ENCODE measurements at places on chromosomes 3 and 15.

DNA sequence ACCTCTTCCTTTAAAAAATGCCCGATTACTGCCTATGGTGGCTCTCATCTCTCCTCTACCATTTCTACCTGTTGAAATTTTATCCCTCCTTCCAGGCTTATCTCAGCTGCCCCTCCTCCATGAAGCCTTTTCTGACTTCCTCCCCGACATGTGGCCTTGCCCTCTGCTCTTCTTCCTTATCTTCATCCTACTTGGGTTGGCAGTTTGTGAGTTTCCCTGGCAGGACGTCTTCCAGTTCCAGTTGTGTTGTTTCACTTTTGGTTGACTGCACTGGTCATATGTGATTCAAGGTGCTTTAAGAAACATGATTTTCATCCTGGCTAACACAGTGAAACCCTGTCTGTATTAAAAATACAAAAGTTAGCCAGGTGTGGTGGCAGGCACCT lies 4.4 kb downstream of the DLL4 start:
- no peak for DNase-seq

DNA sequence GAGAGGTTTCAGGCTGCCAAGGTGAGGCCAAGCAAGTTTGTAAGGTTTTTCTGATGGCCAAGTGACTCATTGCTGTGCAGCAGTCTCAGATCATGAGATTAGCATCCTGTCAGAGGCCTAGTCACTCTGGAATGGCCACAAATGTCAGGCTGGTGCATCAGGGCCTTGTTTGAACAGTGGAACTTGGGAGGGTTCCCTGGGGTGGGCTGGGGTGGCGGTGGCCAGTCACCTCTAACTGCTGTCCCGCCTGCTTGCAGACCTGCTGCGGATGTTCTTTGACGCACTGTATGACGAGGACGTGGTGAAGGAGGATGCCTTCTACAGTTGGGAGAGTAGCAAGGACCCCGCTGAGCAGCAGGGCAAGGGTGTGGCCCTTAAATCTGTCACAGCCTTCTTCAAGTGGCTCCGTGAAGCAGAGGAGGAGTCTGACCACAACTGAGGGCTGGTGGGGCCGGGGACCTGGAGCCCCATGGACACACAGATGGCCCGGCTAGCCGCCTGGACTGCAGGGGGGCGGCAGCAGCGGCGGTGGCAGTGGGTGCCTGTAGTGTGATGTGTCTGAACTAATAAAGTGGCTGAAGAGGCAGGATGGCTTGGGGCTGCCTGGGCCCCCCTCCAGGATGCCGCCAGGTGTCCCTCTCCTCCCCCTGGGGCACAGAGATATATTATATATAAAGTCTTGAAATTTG lies 2.8 kb upstream of the FAM131A start:
- DNase-seq, result peak; percentile 88

- DNase-seq, result peak; percentile 75
Observed at GRCh38 chr15:88454867-88455810, 12.0 kb downstream of the MRPL46 start.

- DNase-seq, result no peak
Observed at GRCh38 chr3:178289544-178290160, 246.6 kb upstream of the KCNMB2 start.

GRCh38 chr3:98730886-98731537 lies 32.1 kb upstream of the ST3GAL6 start:
- DNase-seq, result no peak

DNA sequence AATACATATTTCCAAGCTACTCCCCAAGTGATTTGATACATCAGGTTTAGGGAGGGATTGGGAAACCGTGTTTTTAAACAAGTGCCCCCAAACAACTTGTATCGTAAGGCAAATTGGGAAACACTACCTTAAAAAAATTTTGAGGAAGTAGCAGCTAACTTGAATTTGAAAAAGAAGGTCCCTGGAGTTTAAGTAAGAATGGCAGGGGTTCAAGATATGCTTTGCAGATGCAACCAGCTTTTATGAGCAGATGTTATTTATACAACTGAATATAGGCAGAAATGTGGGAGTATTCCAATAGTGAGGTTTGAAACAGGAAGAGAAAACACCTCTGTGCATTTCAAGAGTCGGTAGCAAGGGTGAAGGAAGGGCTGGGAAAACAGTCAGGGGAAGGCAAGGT lies 139.6 kb downstream of the IL20RB start:
- no peak for DNase-seq

GRCh38 chr3:13087320-13087990 lies 14.2 kb upstream of the IQSEC1 start:
- DNase-seq, result no peak

DNA sequence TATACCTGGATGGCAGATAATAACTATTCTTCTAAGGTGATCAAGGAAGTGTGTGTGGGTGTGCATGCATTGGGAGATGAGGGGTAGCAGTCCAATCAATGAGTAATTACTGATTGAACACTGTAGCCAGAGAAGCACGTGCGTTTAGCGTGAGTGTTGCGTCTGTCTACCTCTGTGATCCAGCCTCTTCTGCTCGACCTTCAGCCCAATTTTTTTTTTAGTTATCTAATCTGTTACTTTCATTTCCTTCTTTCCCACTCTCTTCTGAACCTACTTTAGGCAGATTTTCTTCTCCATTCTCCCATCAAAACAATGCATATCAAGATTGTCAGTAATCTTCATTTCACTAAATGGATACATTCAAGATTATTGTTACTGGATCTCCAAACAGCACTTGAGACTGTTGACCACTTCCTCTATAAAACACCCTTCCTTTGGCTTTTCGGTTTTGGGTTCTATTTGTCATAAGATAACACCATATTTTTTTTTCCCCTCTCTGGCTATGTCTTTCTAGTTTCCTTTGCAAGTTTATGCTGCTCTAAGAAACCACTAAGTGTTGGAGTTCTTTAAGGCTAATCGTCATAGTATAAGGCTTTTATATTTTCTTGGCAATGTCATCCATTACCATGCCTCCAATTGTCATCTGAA lies 41.0 kb downstream of the MCTP2 start:
- no peak for DNase-seq

DNA sequence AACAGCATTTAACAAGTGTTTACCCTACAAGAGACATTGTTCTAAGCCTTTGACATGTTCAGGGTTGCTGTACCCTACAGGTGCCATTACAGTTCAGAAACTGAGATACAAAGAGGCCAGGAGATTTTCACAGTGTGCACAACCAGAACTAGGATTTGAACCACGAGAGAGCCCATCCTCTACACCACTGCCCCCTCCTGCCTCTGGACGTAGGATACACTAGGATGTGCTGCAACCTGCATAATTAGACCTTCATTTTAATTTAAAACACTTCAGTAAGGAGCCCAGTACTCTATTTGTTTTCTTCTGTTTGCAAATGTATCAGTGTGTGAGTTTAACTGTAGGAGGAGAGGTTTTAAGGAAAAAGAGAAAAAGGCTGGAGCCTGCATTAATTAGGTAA lies 123.1 kb upstream of the RARB start:
- DNase-seq, result no peak

GRCh38 chr3:161672478-161672877 lies 175.9 kb downstream of the OTOL1 start:
- no peak for DNase-seq

DNA sequence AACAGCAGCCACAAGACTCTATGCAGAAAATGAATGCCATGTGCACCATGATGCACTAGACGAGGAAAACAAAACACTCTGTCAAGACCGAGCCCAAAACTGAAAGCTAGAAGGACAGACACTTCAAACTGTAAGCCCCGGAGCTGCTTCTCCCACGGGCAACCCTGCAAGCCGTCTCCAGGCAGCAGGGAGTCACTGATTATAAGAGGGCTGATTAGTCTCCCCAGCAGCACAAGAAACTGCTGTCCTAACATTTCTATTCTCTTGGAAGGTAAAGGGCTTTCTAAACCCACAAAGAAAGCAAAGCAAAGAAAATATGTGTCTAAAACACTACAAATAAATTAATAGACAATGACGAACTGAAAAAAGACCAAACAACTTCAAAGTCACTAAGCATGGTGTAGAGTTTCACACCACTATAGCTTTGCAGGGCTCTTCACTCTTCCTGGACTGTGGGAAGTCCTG lies 15.5 kb downstream of the TBC1D2B start:
- DNase-seq, result peak; percentile 25

DNA sequence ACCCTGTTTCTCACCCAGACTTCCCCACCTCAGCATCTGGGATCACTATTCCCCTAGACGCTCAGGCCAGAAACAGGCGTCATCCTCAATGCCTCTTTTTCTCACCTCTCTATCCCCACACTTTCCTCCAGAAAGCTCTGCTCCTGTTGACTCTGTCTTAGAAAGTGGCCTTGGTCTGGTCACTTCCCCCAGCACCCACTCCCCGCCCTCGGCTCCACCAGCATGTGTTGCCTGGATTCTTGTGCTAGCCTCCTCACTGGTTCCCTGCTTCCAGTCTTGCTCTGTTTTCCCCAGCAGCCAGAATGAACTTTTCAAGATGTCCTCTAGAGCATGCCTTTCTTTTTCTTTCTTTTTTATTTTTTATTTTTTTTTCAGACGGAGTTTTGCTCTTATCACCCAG lies 39.7 kb upstream of the ESYT3 start:
- DNase-seq, result no peak

- peak; percentile 56 for DNase-seq
Observed at GRCh38 chr3:37904601-37905000, 42.9 kb downstream of the CTDSPL start.

- no peak for DNase-seq
Observed at GRCh38 chr3:193346259-193346658, 32.3 kb downstream of the ATP13A5 start.

GRCh38 chr3:120276767-120277166 lies 8.3 kb downstream of the GPR156 start:
- DNase-seq, result no peak

GRCh38 chr15:99430881-99431401 lies 134.8 kb upstream of the MEF2A start:
- DNase-seq, result no peak

GRCh38 chr15:34650177-34650576 lies 66.7 kb upstream of the GOLGA8B start:
- DNase-seq, result peak; percentile 74
